ENCODE measurements at places on chromosomes 7 and 10.

- DNase-seq, result no peak
- H3K27me3 ChIP-seq, result peaks cover 11% of the 10 kb centered on the region
- H3K27ac ChIP-seq, result no peak overlapping the region
- H3K4me1 ChIP-seq, result peaks cover 44% of the 10 kb centered on the region
Observed at GRCh38 chr10:1229116-1229515, 172.9 kb downstream of the WDR37 start.

- peaks cover 71% of the 10 kb centered on the region for H3K27me3 ChIP-seq
- DNase-seq, result no peak
- peaks cover 12% of the 10 kb centered on the region for H3K4me1 ChIP-seq
- H3K27ac ChIP-seq, result no peak overlapping the region
- H3K4me3 ChIP-seq, result no peak overlapping the region
Observed at GRCh38 chr10:122468926-122469781, 7.8 kb downstream of the HTRA1 start.

- no peak for DNase-seq
- H3K4me1 ChIP-seq, result peaks cover 72% of the 10 kb centered on the region
- H3K36me3 ChIP-seq, result peaks cover 13% of the 10 kb centered on the region
- peak overlapping the region; percentile 38 for H3K4me3 ChIP-seq
- H3K27me3 ChIP-seq, result peaks cover 3% of the 10 kb centered on the region
- peak overlapping the region; percentile 87 for H3K27ac ChIP-seq
Observed at GRCh38 chr10:12780634-12781601, 220.6 kb downstream of the CCDC3 start.

DNA sequence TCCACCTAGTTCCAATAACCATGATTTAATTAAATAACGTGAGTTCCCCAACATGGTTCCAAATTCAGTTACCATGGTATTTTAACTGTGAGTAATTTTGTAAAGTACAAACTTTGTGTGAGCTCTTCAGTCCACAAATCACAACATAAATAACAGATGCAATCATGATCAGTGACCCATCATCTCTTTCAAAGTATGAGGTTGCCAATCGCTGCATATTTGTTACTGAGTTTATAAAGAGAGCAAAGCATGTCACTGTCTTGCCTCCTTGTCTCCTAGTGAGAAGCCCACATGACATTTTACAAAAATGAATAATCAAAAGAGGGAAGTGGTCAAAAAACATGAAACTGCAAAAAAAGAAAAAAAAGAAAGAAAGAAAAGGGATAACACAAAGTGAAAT is 69.1 kb upstream of the PDSS1 start:
- no peak overlapping the region for H3K27ac ChIP-seq
- H3K4me1 ChIP-seq, result peaks cover 6% of the 10 kb centered on the region
- no peak for DNase-seq

DNA sequence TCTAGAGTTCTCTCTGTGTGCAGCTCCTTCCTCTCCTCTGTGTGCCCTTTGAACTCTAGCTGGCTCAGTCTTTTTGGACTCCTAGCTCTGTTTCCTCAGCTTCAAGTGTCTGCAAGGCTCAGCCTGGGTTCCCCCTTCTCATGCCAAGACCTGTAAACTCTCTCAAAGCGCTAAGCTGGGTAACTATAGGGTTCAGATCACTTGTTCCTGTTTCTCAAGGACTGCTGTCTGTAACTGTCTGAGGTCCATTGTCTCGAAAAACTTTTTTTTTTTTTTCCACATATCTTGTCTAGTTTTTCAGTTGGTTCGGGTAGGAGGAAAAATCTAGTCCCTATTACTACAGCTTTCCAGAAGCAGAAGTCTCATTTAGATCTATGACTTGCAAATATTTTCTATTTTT is 46.6 kb upstream of the PPP1R17 start:
- no peak overlapping the region for H3K4me3 ChIP-seq
- H3K4me1 ChIP-seq, result no peaks in the 10 kb centered on the region
- DNase-seq, result no peak
- no peak overlapping the region for H3K27ac ChIP-seq

DNA sequence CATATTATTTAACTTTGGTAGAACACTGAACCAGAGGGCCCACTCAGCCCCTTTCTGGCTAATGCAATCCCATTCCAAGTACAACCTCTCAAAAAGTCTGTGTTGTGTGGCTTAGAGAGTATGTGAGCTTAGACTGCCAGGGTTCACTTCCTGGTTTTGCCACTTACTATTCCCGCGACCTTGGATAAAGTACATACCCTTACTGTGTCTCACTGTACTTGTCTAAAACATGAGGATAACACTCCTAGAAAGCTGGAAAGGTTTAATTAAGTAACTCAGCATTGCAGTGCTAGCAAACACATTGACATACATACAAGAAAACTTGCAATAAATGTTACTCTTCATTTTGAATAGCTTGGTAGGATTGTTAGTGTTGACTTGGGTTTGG is 215.8 kb downstream of the CHCHD3 start:
- peaks cover 4% of the 10 kb centered on the region for H3K27me3 ChIP-seq
- no peak overlapping the region for H3K27ac ChIP-seq
